ENCODE measurements at places on chromosomes 13 and 19.
A peak's percentile ranks its signal among the peaks of the same experiment; 100 is the strongest.

DNA sequence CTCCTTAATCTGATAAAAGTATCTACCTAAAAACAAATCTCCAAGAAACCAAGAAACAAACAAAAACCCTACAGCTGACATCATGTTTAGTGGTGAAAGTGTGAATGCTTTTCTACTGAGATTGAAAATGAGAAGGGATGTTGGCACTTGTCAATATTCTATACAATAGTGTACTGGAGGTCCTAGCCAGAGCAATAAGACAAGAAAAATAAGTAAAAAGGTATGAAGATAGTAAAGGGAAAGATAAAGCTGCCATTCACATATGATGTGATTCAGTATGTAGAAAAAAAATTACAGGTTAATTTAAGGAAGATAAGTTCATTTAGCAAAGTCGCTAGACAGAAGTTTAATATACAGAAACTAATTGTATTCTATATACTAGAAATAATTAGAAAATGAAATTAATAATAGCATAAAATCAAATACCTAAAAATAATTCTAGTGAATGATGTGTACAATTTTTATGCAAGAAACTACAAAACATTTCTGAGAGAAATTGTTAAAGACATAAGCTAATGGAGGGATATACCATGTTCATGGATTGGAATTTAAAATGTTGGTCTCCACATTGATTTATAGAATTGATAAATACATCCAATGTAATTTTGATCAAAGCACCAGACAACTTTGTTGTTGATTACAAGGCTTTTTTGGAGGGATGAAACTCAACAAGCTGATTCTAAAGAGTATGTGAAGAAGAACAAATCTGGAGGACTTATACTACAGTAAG lies 2.4 kb upstream of the SLC7A10 start:
- no peak for DNase-seq

DNA sequence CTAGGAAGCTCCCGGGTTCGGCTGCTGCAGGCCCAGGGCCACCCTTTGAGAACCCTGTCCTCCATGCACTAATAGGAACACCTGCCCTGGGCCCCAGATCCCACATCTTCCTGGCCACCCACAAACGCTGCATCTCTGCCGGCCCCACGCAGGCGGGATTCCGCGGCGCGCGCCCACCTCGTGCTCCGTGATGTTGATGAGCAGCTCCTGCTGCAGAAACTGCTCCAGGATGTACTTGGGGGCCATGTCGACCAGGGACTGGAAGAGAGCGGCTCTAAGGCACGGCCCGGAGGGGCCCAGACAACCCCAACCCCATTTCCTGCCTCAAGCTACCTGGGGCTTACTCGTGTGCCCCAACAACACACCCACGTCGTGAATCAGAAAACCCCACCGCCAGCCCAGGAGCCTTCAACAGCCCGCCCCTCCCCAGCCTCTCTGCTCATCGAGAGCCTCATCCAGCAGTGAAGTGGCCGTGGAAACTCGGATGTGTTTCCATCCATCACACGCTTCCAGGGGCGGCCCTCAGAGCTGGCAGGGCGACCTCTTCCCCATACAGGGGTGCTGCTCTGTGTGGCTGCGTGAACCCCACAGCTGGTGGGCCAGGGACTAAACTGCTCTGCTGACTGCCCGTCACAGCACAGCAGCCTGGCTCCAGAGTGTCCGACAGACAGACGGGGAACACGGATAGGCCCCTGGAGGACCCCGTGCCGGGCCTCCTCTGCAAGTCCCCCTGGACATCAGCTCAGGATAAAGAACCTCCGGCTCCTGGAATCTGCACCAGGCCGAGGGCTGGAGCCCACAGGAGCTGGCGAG lies 4.2 kb downstream of the POLR2E start:
- no peak for DNase-seq

GRCh38 chr13:27125357-27126282 lies 46.0 kb downstream of the USP12 start:
- DNase-seq: no peak

GRCh38 chr13:102049853-102050252 lies 352.0 kb downstream of the FGF14 start:
- DNase-seq: no peak

DNA sequence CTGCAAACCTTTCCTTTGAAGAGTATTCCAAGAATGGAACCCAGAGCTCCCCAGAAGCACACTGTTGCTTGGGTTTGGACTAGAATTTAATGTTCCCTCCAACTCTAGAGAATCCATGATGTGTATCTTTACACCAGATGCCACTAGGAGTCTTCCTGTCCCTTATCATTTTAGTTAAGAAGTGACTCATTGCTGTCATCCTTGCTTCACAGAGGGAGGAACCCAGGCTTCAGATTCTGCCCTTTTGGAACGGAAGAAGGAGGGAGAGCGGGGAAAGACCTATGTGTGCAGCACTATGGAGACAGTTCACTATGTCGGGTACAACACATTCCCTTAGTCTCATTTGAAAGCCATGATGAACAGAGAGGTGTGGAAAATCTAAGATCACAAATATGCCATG lies 2.1 kb upstream of the ATP12A start:
- no peak for DNase-seq

DNA sequence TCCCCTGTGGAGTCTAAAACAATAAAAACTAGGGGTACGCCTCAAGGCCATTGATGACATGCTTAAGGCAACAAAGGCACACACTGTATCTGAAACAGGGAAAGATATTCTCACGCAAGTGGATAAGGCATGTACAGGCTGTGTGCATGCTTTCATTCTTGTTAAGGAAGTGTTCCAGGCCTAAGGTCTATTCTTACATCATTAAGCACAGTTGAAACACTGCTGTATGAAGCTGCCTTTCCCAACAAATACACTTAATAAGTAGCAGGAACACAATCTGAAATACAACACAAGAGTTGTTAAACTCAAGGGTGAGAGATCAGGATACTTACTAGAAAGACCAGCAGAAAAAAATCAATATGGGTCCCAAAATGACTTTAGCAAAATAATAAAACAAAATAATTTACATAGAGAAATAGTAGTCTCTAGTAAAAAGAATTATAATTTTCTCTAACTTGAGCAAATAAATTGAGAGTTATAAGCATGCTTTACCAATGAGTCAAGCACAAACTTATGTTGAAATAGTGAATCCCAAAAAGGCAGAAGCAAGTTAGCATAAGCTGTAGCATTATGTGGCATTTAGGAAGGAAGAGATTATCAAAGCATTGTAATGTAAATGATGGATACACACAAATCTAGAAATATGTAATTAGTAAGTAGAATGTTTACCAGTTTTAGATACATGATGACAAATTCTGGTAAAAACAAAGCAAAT lies 796.9 kb downstream of the SLITRK1 start:
- DNase-seq: no peak

DNA sequence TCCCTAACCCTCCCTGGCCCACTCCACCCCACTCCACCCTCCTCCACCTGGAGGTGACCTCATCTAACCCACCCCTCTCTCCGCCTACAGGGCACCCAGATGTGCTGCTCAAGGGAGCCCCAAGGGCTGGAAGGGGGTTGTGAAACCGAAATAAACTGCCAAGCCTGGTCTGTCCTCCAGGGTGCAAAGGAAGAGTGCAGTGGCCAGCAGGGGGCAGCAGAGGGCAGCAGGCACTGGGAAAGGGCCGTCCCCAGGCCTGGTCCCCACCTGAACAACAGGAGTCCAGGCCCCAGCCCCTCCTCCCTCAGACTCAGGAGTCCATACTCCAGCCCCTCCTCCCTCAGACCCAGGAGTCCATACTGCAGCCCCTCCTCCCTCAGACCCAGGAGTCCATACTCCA lies 8.4 kb upstream of the BCAM start:
- peak; percentile 90 for DNase-seq

GRCh38 chr13:37074703-37075102 lies 15.2 kb upstream of the SUPT20H start:
- DNase-seq: no peak

- no peak for DNase-seq
These were observed 7.2 kb downstream of the FUT5 start for GRCh38 chr19:5863030-5863665.

- DNase-seq: no peak
These were observed 40.1 kb downstream of the ZC3H13 start for GRCh38 chr13:46012404-46012803.
